Body of pancreas (tissue), 4 donors: ENCODE measurements at places on chromosomes 1 and 21.

DNA sequence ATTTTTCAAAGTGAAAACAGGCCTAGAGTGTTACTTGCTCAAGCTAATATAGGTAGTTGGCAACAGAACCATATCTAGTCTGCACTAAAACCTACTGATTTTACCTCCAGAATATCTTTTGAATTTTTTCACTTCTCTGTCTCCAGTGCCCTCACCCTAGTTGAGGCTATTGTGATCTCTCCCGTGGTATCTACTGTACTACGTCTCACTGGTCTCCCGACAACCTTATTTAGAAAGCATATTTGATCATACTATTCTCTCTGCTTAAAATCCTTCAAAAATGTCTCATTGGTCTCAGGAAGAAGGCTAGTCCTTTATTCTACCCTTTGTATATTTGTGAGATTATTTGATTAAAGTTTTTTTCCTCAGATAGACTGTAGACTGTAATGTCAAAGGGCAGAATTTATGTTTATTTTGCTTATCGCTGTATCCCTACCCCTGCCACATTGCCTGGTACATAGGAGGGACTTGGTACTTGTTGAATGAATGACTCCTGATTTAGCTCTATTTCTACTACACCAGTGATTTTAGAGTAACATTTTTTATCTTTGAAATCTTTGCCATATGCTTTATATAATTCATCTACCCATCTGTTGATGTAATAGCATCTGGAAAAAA is 135.5 kb upstream of the KIAA1614 start:
- DNase-seq: no peak

- DNase-seq: no peak
Observed at GRCh38 chr1:100921110-100921706, 25.3 kb downstream of the SLC30A7 start.

GRCh38 chr1:24415910-24416665 is 486 bp downstream of the NIPAL3 start:
- DNase-seq: peak; percentile 52

DNA sequence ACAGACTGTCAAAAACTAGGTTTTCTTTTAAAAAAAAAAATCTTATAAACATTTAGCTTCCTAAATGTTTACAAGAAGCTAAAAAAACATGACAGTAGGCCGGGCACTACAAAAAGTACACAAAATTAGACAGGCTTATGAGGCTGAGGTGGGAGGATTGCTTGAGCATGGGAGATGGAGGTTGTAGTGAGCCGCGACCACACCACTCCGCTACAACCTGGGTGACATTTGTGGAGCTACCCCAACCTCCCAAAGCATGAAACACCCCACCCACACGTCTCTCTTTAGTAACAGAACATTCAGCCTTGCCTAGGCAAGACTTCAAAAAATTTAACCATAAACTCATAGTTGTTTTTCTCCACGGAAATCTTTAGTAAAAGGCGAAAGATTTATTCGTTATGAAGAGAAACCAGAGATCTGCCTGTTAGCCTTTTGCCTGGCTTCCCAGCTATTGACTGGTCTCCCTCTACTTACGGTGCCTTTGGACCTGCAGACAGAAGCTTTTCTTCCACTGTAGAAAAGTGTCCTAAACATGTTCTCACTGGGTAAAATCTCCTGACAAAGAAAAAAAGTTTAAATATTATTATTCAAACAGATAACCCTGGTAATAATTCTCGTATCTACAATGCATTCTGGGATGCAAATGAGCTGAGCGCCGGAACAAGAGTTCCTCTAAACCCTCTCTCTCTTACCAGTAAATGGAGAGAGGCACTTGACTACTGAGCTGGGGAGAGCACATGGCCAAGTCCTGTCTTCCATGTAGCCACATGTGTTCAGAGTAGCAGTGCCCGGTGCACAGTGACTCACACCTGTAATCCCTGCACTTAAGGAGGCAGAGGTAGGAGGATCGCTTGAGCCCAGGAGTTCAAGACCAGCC is 9.2 kb downstream of the RNU5D-1 start:
- DNase-seq: peak; percentile 73

GRCh38 chr1:160159846-160160245 is 8.4 kb downstream of the ATP1A4 start:
- DNase-seq: no peak

DNA sequence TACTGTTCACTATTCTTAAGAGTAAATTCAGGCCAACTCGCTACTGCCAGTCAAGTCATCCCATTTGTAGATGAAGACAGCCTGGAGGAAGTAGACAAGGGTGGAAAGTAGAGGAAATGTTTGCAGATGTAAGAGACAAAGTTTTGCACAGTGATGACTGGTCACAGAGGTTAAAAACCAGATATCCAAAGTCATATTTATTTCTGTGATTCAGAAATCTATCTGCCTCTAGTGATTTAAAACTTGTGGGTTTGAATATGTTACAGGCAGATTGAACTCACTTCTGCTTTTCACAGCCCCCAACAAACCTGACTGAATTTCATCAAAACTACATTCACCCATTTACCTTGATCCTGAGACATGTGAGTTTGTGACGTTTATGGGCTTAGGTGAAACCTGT is 484.7 kb upstream of the C1orf87 start:
- DNase-seq: no peak

- no peak for DNase-seq
Observed at GRCh38 chr21:42666925-42667324, 13.5 kb downstream of the PDE9A start.

DNA sequence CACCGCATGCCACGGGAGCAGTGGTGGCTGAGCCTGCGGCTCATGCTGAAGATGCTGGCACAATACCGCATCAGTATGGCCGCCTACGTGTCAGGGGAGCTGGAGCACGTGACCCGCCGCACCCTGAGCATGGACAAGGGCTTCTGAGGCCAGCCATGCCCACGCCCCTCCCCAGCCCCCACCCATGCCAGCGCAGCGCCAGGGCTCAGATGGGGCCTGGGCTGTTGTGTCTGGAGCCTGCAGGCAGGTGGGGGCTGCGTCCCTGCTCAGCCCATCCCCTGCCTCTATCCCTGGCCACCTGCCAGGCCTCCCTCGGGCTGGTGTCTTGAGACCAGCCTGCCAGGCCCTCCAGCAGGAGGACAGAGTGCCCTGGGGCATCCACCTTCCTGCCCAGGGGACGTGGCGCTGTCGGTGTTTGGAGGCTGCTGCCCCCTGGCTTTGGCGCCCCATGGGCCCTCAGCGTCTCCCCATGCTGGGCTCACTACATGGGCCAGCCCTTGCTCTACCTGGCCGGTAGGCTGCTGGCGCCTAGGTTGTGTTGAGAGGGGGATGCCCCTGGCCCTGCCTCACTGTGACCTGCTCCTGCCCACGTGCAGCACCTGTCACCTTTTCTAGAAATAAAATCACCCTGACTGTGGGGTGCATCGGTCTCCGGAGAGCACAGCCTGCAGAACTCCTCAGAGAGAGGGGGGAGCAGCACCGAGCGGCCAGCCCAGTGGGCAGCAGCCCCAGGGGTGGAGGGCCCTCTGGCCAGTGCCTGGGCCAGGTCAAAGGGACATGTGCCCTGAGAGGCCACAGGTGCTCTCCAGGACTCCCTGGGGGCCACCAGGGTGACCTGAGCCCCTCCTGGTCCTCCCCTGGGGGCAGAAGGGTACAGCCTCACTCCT is 12.2 kb downstream of the CFAP410 start:
- DNase-seq: no peak

- no peak for DNase-seq
Observed at GRCh38 chr1:160658814-160659193, 12.0 kb upstream of the SLAMF1 start.
